ENCODE measurements at places on chromosomes 11 and 22. TPM values are rescaled to one million over a fixed set of nuclear protein-coding genes. Genes with fewer than 3 reads are reported as not detected.

The ARHGAP8 gene
- 1.3 TPM for total RNA-seq

The LMO2 gene
- 0.22 TPM for total RNA-seq

The CELF1 gene
- 48.8 TPM for total RNA-seq

The PGA5 gene
- total RNA-seq = not detected

The OR52I1 gene
- not detected for total RNA-seq

The MS4A7 gene
- not detected for total RNA-seq

The CEP126 gene
- 3.7 TPM for total RNA-seq

The DDTL gene
- total RNA-seq = 1.5 TPM

The CABP4 gene
- not detected for total RNA-seq

The KRTAP5-8 gene
- total RNA-seq = not detected

The WNT11 gene
- 1.4 TPM for total RNA-seq

The APOL6 gene
- total RNA-seq = 2.1 TPM

The CHCHD10 gene
- 73.8 TPM for total RNA-seq

The MPPED1 gene
- total RNA-seq = not detected

The CHRM1 gene
- not detected for total RNA-seq

The MIAT gene
- total RNA-seq = 0.29 TPM

The SLC5A1 gene
- not detected for total RNA-seq

The XKR3 gene
- total RNA-seq = not detected

The APLNR gene
- total RNA-seq = 0.06 TPM

The CNIH2 gene
- total RNA-seq = 1.6 TPM

The MMP13 gene
- not detected for total RNA-seq

The POU2AF2 gene
- not detected for total RNA-seq

The ZNF70 gene
- total RNA-seq = 0.91 TPM

The FAM180B gene
- total RNA-seq = not detected

The ARSA gene
- 18.8 TPM for total RNA-seq

The DRD4 gene
- 0.21 TPM for total RNA-seq

The TUB gene
- 5.4 TPM for total RNA-seq

The EMID1 gene
- 0.16 TPM for total RNA-seq

The TIRAP gene
- total RNA-seq = 5.9 TPM

The OR8A1 gene
- not detected for total RNA-seq

The NAV2 gene
- total RNA-seq = 19.2 TPM

The BID gene
- total RNA-seq = 78.8 TPM

The UBQLN3 gene
- total RNA-seq = not detected

The BDNF gene
- 10.6 TPM for total RNA-seq

The MS4A15 gene
- not detected for total RNA-seq

The SEPTIN5 gene
- total RNA-seq = 10.4 TPM

The OR10A5 gene
- not detected for total RNA-seq

The NXPE2 gene
- total RNA-seq = not detected

The SLC22A12 gene
- not detected for total RNA-seq
